ENCODE measurements at places on chromosomes 5 and 9.

DNA sequence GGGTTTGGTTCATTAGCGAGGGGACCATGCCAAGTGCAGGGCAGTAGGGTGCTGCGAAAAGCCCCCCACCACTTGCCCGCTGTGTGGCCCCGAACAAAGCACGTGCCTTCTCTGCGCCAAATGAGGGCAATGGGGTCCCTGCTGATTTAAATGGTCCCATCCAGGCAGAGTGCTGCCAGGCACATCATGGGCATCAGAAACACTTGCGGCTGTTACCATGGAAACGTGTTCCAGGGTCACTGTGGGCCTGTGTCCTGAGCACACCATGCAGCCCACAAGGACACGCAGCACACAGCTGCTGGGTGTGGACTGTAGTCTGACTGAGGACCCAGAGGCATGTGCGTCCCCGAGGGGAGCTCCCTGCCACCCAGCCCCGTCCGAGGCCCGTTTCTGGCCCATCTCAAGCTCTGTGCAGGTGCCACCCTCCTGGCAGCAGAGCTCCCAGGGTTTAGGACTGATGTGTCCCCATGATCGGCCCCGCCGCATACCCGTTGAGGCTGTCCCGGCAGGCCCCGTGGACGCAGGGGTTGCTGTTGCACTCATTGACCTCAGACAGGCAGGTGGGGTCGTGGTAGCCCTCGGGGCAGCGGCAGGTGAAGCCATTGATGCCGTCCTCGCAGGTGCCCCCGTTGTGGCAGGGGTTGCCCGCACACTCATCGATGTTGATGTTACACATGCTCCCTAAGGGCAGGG, 31.3 kb upstream of the SEC16A start:
- no peak for DNase-seq

DNA sequence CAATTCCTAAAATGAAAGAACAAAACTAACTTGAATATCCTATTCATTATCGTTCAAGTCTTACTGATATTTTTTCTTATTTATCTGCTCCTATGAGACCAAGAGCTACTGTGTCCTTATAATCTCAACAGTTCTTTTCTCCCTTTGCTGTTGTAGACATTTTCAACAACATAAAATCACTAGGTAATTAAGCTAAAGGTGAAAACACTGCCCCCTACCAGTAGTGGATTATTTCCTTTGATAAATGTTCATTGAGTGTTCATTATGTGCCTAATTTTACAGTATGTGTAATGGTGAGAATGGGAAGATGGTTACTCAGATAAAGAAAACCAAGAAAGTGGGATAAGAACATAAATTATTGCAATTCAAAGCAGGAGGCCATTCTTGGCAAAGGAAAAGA, 41.4 kb upstream of the PAPPA start:
- no peak for DNase-seq

GRCh38 chr5:181160152-181160754, 12.9 kb downstream of the OR2V2 start:
- DNase-seq: peak; percentile 61

- DNase-seq: no peak
Observed at GRCh38 chr5:55626790-55627189, 85.3 kb downstream of the SLC38A9 start.

- no peak for DNase-seq
Observed at GRCh38 chr9:137281345-137282116, 4.0 kb downstream of the TOR4A start.

- no peak for DNase-seq
Observed at GRCh38 chr9:134485653-134486052, 155.9 kb upstream of the COL5A1 start.

DNA sequence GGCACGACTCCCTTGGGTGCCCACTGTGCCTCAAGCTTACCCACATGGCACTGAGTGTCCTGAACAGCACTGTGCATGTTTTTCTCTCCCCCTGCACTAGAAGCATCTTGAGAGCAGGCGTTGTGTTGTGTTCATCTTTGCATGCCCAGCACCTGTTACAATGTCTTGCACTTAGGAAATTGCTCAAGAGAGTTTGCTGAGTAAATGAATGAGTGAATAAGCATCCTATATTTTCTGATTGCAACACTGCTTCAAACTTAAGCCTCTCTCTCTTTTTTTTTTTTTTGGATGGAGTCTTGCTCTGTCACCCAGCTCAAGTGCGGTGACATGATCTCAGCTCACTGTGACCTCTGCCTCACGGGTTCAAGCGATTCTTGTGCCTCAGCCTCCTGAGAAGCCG, 94.5 kb downstream of the LMNB1 start:
- no peak for DNase-seq

DNA sequence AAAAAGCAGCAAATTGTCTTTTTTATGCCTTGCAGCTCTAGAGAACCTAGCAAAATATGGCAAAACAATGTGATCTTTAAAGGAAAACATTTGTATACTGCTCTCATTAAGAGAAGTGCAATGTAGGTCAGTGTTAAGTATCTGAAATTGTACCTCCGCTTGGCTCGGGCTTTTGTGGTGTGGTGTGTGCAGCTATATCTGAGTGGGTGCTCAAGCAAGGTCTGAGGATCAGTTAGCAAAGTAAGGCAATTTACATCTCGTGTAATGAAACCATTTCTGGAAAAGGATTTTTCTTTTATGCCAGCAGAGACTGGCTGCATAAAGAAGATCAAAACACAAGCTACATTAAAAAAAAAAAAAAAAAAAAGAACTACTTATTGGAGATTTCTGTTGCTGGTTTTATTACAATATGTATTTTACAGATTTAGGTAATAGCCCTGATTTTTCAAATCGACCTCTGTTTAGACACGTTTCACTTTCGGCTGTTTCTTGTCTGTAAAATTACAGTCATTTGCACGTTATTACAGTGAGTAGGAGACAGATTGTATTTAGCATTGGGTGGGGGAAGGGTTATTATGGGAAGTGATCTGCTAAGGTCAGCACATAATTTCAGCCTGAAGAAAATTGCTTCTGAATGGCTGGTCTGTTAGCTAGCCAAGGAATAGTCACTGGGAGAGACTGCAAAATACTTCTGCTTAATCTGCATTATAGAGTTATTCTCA, 7.9 kb upstream of the ZNF608 start:
- no peak for DNase-seq

DNA sequence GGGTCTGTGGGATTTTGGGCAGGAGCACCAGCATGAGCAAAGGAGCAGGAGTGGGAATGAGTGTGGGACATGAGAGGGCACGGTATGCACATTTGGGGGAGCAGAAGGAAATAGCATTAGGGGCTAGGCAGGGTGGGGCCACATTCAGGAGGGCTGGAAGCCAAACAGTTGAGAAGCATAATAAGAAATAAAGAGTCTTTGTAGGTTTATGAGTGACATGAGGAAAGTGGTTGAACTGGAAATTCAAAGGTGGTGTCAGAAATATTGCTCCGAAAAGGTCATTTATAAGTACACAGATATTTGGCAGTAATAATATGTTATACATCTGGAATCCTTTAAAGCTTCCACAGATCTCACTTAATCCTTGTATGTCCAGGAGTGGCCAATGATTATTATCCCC, 26.4 kb downstream of the ARHGEF28 start:
- DNase-seq: no peak

- no peak for DNase-seq
Observed at GRCh38 chr5:6868171-6868570, 154.9 kb downstream of the TENT4A start.

DNA sequence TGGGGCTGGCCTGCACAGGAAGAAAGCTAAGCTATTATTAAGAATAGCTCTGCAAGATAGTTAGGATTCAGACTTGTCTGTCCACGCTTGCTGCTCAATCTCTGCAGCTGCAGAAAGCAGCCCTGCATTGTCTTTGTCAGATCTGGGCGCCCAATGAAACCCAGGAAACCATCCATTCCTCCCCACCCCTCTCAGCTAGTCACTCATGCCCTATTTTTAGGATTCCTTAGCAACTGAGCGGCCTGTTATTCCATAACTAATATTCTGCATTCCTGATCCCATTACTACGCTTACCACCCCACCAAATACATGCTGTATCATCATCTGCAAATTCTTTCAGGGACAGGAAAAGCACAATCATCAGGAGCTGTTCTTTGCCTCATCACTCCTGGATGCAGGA, 52.9 kb upstream of the APC start:
- no peak for DNase-seq

- no peak for DNase-seq
Observed at GRCh38 chr9:113675475-113675941, 200.6 kb upstream of the ZNF618 start.

- no peak for DNase-seq
Observed at GRCh38 chr5:107356891-107357290, 313.8 kb downstream of the EFNA5 start.

- DNase-seq: no peak
Observed at GRCh38 chr9:137387114-137387890, 35.7 kb downstream of the EXD3 start.

GRCh38 chr5:58582803-58583491, at the start of gene RAB3C:
Gene RAB3C (plus strand): TSS chr5:58583075. CDS start chr5:58583209, 134 bp downstream.
- DNase-seq: no peak

DNA sequence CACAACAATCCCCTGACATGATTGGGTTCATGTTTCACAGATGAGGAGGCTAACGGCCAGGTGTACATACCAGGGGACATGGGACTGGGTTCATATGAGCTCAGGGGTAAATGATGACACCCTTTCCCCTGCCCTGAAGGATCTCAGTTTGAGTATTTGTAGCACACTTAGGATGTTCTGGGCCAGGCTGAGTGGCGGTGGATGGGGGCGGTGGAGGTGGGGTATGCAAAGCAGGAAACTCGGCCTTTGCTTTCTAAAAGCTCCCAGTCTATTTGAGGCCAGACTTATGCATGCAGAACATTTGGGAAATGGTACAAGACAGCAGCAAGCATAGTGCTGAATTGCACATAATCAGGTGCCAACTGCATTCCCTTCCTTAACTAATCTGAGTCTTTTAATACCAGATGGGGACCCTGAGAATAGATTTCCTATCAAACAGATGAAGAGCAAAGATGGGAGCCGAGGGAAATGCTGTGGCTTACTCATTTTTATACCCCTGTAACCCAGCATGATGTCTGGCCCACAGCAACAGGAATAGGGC, 4.9 kb upstream of the KCNIP1 start:
- DNase-seq: no peak

GRCh38 chr5:171317230-171317629, 8.2 kb downstream of the TLX3 start:
- DNase-seq: no peak

DNA sequence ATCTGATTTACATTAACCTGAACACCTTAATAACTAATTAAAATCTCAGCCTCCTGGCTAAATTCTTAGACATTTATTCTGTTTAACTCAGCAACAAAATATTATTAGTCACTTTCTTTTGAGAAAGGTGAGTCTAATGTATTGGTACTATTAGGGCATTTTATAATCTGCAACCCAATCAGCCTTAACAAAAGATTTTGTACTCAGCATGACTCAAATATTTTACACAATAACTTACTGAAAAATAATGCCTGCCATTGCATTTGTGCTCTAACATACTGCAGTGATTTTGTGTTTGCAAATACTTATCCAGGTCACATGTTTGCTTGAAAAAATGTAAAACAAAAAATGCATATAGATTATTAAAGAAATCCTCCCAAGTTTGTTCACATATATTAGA, 1129.9 kb downstream of the TAF11L14 start:
- DNase-seq: no peak
